ENCODE measurements at places on chromosomes 5 and 9. TPM values are rescaled to one million over a fixed set of nuclear protein-coding genes. Genes with fewer than 3 reads are reported as not detected.

DNA sequence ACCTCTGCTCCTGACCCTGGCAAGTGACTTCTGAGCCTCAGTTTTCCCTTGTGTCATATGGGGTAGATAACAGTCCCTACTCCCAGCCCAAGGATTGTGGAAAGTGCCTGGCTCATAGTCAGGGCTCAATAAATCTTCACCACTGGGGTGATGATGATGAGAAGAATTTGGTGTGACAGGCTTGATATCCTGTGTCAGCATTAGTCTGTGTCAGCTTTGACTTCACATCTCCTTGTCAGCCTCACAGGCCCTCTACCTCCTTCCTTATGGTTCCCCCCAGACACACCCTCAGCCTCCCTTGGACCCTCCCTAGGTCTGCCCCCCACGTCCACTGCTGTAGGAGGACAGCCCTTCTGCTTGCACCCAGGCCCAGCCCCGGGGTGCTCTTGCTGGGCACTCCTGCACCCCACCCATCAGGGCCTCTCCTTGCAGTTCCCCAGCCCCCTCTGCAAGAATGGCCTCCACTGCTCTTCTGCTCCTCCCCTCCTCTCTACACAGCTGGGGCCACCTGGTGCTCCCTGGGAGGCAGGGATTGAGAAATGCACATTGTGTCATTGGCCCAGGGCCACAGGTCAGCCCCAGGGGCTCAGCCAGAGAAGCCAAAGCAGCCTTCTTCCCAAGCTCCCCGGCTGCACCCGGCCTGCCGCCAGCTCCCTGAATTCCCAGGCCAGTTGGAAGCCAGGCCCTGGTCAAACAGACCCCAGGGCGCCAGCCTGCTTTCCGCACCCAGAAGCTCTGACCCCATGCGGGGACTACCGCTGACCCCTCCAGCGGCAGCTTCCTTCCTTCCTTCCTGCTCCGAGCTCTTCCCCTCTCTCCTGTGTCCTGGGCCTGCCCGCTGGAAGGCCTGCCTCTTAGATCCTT, 7.7 kb downstream of the FGFR4 start:
- peak; percentile 55 for DNase-seq

ADAMTS19 gene
- not detected for total RNA-seq

GRCh38 chr5:123546657-123547056, 34.7 kb downstream of the CSNK1G3 start:
- no peak for DNase-seq

GRCh38 chr5:103177543-103177942, 57.4 kb downstream of the PPIP5K2 start:
- no peak for DNase-seq

DNA sequence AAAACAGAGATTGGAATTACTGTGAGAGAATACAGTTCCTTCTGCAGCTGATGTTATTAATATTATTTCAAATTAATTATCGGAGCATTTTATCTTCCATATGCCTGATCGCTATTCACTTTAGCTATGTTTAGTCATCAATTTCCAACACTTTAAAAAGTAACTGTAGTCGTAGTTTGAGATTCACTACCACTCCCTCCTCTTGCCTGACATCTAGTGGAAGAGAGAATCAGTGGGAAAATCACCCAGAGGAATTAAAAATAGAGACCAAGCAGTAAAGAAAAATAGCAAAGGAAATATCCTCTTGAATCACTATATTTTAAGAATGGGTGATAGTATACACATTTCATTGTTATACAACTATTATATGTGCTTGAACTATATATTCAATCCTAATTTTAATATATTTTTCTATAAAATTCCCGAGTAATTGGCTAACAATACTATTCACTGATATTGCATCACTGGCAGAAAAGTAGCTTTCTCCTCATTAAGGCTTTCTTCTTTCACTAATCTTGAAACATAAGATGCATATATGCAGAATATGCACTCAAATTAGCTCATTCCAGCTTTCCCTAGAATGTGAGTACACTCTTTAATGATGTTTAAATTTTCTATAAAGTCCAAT, 708.7 kb downstream of the CDH9 start:
- peak; percentile 40 for DNase-seq

DNA sequence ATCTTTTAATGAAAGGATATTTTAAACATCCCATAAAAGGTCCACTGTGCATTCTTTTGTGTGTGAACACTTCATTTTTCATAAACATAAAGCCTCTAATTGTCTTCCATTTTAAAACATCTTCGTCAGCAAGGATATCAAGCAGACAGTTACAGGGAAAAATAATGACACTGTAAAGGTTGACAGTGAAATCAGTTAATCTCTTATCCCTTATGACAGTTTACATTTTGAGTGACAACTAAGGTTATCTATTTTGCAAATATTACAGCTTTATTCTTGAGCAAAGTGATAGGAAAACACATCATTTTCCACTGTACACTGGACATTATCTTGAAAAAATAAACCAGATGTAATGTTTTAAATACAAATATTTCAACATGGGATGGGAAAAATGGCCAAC, 28.7 kb upstream of the EFNA5 start:
- no peak for DNase-seq

CNTNAP3 gene
- 3.8 TPM for total RNA-seq

DNA sequence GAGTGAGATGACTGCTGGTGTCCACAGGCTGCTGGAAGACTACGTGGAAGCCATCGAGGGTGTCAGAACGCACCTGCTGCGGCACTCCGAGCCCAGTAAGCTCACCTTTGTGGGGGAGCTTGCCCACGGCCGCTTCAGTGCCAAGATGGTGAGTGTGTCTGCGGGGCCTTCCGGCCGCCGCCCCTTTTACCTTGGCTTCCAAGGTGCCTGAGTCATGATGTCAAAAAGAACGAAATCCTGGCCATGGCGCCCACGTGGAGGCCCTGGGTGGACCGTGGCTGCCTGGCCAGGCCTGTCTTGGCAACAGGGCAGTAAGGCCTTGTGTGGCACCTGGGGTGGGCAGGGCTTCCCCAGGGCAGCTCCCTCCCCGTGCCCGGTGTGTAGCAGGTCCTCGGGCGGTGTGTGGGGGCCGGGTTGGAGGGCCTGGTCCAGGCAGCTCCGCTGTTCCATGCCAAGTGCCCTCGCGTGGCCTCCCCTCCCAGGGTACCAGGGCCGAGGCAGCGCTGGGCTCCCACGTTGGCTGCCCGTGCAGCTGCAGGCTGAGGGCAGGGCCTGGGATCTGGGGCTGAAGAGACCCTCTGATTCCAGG, 7.8 kb downstream of the DPP7 start:
- no peak for DNase-seq

TNC gene
- total RNA-seq = 0.67 TPM

GRCh38 chr5:93018461-93018860, 562.6 kb downstream of the NR2F1-AS1 start:
- DNase-seq = no peak

- DNase-seq = peak; percentile 40
Measured at GRCh38 chr5:177599731-177600507, at the start of gene B4GALT7. B4GALT7 (plus strand) TSS chr5:177600132; CDS start chr5:177600211, 79 bp downstream.

GRCh38 chr5:75985077-75985476, 98.1 kb upstream of the SV2C start:
- DNase-seq = no peak
